Stimulated activated CD8-positive, alpha-beta memory T cell treated with anti-CD3 and anti-CD28 coated beads, Interleukin-15, amount 100 ng/mL, for 48 hours (primary cell): ENCODE measurements at places on chromosomes 13 and 19.

DNA sequence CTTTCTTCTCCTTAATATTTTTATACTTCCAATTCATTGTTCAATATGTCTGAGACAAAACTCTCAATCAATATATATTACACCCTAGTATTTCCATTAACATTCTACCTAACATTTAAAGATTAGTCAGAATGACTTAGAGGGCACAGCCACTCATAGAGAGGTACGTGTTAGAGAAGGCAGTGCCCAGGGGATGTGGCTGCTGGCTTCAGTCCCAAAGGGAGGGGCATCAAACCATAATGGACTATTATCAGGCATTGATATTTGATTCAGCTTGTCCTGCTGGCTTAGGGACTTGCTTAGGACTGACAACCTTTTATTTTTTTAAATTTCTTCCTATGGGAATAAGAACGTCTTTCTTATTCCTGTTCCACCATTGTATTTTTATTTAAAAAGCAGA lies 1392.0 kb upstream of the ATXN8OS start:
- DNase-seq: no peak

DNA sequence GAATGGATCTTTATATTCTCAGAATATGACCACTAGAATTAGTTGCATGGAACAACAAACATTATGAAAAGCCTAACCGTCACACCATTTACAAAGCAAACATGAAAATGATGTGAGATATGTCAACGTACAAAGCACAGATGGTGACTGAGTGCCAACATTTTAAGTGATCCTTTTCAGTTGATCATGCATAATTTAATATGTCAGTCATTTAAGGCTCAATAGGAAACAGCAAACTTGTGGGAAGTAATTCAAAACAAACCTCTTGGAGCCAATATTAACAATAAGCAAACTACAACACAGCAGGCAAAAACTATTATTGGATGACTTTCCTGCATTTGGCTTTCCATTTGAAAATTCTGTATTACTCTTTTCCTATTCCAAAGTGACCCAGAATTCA lies 277.6 kb downstream of the SLITRK6 start:
- DNase-seq: no peak

DNA sequence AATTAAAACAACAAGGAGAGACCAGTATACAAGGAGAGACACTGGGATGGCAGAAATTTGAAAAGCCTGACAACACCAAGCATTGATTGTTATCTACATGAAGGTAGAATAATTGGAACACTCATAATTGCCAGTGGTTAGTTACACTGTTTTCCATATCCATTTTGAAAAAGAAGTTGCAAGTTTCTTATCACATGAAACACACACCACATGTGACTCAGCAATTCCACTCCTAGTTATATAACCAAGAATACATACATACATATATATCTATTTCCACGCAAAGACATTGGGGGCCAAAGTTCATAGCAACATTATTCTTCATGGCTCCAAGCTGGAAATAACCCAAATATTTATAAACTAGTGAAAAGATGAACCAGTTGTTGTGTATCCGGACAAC lies 15.2 kb upstream of the PABPC3 start:
- DNase-seq: no peak

DNA sequence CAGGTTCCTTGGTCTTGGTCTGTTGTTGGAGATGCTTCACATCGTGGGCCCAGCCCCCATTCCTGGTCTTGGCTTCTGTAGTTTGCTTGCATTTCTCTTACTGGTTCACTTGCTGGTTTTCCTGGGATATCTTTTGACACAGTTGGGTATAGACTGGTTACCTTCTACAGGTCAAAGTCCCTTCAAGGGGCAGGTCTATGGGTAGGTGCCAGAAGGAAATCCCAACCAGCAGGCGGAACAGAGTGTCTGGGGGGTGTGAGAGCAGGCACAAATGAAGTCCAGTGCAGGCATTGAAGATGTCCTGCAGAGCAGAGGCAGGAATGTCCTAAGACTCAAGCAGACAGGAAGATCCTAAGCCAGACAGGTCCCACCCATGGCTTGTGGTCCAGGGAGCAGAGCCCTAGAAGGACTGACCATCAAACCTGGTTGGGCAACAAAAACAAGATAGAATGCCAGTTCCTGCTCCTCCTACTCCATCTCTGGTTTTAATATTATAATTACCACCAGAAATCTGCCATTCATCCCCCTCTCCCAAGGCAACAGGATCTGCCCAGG lies 17.7 kb upstream of the WASF3 start:
- no peak for DNase-seq

DNA sequence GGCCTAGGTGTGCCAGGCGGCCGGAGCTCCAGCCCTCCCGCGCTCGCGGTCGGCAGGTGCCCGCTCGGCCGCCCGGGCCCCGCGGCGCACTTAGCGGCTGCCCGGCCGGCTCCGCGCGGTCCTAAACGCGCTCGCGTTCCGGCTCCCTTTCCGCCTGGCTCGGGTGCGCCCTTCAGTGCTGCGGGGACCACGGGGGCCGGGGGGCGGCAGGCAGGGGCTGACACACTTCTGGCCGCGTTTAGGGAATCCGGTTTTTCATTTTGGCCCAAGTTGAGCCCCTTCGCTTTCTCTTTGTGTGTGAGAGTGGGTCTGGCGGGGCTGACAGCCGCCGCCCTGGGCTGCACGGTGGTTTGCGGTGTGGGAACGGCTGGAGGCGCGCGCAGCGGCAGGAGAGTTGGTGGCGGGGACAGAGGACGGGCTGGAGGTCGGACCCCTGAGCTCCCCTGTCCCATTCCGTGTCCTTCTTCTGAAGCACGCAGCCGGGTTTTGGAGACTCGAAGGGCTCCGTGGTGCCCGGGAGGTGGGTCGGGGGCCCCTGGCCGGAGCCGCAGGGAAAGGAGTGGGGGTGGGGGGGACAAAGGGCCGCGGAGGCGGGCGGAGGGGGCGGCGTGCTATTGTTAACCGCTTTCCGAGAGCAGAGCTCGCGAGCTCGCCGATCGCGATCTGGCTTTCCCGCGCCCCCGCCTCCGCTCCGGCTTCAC lies 3.1 kb downstream of the FGF9 start:
- no peak for DNase-seq

DNA sequence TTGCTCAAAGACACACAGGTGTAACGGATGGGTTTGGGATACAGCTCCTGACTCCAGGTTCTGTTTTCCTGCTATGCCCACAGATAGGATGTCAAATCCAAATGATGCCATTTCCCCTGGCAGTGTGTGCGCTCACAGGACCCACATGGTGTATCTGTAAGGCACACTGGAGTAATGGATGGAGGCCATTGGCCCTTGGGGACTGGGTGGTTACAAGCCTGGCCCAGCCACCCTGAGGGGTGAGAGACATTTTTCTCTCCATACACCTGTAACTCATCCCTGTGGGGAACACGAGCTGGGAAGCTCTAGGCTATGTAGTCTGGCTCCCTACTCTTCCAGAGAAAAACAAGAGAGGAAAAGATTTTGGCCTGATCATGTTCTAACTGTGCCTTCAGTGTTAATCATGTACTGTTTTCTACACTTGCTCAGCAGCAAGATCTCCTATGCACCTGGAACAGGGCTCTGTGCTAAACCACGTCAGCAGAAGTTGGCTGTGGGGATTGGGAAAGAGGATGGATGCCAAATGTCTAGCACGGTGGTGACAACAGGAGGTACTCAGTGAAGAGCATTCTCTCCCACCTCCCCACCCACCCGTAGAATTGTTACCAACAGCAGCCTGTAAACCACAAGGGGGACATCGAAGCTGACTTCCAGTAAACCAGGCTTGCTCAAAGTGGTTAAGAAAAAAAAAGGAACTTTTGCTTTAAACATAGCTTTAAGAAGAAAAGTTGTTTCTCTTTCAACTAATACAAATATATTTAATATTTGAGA lies 237.0 kb downstream of the LACC1 start:
- DNase-seq: no peak

DNA sequence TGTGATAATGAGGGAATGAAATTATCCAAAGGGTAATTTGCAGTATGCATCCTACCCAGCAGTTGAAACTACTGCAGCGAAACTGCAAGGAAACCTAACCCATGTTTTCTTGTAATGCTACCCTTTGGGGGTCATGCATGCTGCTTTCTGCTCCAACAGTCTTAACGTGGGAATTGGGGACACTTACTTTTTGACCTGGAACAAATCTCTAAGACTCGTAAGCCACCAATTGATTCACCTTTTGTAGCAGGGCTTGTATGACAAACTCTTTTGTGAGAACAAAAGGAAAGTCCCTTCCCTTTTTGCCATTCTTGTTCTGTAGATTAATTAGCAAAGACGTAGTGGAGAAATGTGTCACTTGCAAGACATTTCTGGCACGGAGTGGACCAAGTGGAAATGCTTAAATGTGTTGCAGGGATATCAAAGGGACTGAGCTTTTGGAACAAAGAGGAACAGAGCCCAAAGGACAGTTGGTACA lies 27.4 kb downstream of the LRCH1 start:
- no peak for DNase-seq

DNA sequence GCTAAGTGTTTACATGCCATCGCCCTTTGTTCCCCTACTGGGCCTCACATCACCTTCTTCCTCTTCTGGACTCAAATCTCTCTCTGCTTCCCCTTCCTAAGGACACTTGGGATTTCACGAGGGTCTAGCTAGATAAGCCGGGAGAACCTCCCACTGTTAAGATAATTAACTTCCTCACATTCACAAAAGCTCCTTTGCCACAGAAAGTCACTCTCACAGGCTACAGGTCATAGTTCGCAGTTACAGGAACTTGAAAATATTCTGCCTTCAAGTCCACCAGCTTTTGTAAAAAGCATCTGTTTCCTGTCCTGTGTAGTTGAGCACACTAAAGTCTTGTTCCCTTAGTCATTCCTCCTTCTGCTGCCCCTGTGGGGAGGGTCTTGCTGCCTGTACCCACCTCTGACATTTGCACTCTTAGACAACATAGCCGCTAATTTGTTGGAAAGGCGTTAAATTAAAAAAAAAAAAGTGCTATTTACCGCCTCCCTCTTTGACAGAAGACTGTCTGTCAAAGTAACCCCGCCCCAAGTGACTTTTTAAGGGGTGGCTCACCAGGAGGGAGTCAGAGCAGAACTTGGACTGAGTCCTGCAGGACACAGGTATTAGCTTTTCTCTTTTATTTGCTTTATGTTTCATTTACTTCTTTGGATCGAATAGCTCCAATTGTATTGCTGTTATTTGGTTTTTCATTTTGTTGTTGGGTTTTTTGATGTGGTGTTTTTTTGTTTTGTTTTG lies 26.8 kb upstream of the CEACAM21 start:
- DNase-seq: peak; percentile 65

DNA sequence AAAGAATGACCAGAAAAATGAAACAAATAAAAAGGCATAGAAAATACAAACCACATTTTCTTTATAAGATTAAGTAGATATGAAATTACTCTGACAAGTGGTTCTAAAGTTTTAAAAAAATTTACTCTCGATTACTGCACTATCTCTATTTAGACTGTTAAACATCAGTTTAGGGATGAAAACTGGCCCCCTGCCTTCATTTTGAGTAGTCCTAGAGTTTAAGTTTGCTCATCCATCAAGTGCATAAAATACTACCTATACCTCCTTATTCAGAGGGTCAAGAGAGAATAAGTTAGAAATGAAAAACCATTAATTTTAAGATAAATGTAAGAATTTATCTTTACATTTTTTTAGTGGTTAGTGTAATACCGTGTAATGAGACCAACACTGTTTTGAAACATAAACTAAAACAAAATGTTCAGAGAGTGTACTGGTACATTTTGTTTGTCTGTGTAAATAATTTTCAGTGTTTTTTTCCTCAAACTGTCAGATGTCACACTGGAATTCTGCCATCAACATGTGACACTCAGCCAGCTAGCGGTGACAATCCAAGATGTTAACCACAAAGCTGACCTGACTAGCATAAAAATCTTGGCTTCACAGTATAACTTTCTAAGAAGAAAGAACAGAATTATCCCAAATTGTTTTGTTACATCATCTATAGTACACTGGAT lies 184.8 kb upstream of the PCDH20 start:
- DNase-seq: no peak

DNA sequence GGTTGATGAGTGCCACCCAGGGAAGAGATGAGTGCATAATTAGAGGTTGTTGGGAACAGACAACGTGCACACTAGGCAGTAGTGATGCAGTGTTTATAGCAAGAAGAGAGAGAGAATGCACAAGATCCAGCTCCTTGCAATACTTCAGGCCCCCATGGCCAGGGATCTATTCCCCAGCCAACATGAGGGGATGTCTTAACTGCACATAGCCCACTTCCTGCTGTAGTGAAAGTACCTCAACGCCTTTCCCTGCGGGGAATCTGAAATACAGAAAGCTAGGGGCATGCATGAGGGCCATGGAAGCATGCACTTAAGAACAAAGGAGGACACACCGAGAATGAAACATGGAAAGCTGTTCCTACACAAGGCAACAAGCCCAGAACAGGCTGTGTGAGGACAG lies 636.7 kb upstream of the GPC6 start:
- DNase-seq: no peak
